ENCODE measurements at places on chromosomes 7 and 10. TPM values are rescaled to one million over a fixed set of nuclear protein-coding genes. Genes with fewer than 3 reads are reported as not detected.

Gene UNC5B
- total RNA-seq: 0.09 TPM

Gene CPA4
- total RNA-seq: not detected

Gene RGR
- total RNA-seq: not detected

Gene FAM25G
- total RNA-seq: not detected

Gene PRF1
- total RNA-seq: 2,133 TPM

- DNase-seq: no peak
Observed at GRCh38 chr7:70472601-70473237, 659.2 kb upstream of the GALNT17 start.

- no peak for DNase-seq
Observed at GRCh38 chr10:66058594-66058993, 867.2 kb upstream of the LRRTM3 start.

DNA sequence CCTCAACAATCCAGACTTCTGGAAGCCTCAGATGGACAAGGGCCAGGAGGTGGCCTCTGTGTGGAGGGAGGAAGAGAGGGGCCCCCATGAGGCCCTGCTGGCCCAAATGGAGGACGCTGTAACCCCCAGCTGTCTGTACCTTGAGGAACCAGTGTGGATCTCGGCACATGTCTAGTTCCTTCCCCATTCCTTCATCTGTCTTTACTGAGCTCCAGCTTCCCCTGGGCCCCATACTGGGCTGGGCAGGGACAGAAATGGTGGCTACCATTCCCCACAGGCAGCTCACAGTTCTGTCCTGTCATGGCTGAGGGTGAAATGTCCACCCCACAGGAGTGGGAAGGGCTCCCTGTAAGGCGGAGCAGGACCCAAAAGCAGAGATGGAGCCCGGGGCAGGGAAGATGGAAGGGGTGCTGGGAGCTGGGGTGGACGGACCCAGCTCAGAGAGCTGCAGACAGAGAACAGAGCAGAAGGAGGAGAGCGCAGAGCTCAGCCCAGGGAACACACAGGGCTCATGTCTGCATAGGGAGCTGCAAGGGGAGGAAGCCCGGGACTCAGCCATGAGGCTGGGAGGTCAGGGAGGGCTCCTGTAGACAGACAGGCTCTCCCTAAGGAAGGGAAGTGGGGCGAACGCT is 22.8 kb downstream of the ANTXRL start:
- DNase-seq: no peak

DNA sequence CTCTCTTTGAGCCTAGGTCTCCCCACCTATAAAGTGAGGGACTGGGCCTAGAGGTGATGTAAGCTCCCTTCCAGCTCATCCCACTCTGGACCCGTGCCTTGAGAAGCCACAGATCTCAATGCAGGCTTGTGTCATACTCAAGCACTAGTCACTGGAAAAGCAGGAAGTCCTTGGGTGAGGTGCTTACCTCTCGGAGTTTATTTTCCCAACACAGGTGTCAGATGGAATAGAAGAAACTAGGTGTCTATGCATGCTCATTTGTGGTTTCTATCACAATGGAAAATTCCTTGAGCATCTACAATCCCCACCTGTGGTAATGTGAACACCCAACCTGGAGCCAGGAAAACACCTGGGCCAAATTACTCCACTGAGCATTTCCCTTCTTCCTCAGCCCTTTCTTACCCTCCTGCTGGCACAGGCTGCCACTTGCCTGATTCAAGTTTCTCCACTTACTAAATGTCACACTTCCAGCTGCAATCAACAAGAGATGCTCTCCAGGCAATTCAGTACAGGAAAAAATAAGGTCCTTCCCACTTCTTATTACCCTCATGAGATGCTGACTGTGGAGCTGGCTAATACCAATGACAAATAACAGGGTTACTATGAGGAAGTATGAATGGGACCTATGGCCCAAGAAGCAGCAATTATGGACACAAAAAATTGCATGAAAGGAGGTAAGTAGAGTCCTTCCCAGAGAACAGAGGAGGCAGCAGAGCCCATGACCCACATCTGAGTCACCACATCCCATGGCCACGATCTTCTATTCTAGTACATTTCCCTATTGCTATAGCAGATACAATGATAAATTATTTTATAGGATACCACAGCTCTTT is 13.1 kb downstream of the LSM5 start:
- DNase-seq: no peak

- no peak for DNase-seq
Observed at GRCh38 chr7:31478721-31479120, 35.2 kb upstream of the ITPRID1 start.

GRCh38 chr10:132885451-132886210 is 56.7 kb downstream of the CFAP46 start:
- DNase-seq: no peak

GRCh38 chr10:86035791-86036543 is 330.6 kb downstream of the GRID1 start:
- no peak for DNase-seq

DNA sequence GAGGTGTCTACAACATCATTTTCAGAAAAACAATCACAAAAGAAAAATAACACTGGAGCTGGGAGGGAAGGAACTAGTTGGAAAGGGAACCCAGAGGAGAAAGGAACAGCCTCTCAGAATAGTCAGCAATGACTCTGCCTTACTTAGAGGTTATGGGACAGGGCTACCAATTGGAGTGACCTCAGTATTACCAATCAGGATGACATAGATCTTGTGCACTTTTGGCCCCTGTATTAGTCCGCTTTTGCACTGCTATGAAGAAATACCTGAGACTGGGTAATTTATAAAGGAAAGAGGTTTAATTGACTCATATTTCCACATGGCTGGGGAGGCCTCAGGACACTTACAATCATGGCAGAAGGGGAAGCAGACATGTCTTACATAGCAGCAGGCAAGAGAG is 99.7 kb upstream of the SDK1 start:
- no peak for DNase-seq

DNA sequence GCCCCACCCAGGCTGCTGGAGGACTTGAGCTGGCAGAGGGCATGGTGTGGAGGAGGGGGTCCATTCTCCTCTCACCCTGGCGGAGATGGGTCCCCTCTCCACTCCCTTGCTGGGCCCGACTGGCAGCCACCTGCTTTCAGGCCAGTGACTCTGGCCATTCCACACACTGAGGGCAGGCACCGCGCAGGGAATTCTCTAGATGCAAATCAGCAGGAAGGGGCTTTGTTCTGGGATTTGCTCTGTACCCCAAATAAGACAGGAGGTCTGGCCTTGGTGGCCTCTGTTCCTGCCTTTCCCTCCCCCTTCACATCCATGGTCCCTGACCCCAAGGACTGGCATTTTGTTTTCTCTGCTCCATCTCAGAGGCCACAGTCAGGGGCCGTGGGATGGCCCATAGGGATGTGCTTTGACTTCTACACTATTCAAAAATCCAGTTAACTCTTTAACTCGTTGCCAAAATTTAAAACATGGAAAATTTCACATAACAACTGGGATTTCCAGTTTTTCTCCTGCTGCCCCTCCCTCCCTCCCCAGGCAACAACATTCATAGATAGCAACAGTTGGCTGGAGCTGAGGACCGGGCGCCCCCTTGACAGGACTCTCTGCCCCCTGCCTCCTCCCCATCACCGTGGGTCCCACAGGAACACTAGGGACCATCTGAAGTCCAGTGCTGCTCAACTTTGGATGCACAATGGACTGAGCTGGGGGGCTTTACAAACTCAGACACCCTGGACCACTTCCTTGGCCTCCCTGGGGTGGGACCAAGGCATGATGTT is 33.9 kb downstream of the PPIF start:
- peak; percentile 6 for DNase-seq

DNA sequence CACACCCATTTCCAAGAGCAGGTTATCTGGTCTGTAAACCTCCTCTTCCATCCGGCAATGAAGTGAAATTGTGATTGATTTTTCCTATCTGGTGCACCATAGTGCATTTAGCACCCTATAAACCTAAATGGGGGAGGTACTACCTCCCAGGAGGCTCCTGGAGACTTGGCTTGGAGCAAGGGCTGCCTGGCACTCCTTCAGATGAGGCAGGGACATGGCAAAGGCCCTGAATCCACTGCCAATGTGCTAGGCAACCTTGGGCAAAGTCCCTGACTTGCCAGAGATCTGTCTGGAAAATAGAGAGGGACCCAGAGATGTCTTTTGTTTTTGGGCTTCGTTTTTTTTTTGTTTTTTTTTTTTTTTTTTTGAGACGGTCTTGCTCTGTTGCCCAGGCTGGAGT is 6.7 kb upstream of the GRID1 start:
- DNase-seq: no peak

GRCh38 chr10:3064423-3064822 is 2.9 kb upstream of the PFKP start:
- no peak for DNase-seq

GRCh38 chr7:87202705-87203104 is 16.8 kb downstream of the TMEM243 start:
- DNase-seq: no peak

DNA sequence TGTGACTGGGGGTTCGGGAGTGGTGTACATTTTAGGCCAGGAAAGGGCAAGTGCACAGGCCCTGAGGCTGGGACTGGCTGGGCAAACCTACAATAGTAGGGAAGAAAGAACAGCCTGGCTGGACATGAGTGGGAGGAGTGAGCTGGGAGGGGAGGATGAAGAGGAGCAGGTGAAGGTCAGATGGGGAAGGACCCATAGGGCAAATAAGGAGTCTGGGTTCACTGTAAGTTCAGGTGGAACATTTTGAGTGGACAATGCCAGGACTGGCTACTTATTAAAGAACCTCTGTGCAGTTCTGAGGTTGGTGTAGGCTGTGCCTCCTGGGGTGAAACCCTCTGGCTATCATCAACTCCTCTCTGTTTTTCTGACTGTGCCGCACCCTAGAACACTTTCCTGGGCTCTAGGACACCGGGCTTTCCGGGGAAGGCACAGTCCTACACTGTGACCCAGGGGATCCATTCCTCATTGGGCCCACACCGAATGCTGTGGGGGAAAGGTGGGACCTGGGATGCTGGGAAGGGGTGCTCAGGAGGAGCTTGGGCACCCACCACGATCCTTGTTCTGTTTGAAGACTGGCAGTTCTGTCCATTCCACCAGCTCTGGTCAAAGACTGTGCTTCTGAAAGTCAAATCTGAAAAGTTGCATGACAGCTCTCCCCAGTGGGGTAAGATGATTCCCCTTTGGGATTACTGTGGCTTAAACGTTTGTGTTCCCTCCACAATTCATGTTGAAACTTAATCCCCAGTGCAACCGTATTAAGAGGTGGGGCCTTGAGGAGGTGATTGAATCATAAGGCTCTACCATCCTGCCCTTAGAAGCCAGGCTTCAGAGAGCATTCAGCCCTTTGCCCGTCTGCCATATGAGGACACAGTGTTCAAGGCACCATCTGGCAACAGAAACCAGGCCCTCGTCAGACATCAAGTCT is 4.0 kb upstream of the MMP21 start:
- no peak for DNase-seq
